ENCODE measurements at places on chromosomes 1 and 21.

DNA sequence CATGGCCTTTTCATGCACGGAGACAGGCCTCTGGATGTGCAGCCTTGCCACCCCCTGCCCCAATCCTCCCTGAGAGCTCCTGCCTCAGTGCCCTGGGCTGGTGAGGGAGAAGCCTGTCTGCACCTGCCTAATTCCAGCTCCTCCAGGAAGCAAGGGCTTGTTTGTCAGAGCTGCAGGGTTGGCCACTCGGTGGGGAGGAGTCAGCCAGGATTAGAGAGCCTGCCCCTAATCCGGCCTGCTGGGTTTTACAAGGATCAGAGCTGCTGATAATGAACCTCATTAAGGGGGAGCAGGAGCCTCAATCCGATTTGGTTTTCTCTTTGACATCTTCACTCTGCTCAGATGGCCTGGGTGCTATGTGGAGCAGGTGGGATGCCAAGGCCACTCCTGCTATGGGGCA is 31.9 kb upstream of the LHX4 start:
- DNase-seq: no peak

- no peak for DNase-seq
Observed at GRCh38 chr1:16207318-16208269, 4.9 kb downstream of the ARHGEF19 start.

GRCh38 chr1:41404308-41404761 is 43.1 kb downstream of the FOXO6 start:
- no peak for DNase-seq

DNA sequence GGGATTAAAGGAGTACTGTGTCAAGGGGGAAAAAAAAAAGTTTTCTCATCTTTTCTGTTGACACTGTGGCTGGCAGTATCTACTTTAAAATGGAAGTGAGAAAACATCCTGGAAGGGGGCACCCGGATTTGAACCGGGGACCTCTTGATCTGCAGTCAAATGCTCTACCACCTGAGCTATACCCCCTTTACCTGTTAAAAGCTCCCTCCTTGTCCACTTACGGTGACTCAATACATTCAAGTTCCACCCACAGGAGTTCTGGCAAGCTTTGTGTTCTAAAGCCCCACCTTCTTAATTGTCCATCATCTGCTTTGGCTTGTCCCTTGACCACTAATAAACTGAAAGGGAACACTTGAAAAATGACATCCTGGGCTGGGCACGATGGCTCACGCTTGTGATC is 68.2 kb downstream of the FNBP1L start:
- no peak for DNase-seq

DNA sequence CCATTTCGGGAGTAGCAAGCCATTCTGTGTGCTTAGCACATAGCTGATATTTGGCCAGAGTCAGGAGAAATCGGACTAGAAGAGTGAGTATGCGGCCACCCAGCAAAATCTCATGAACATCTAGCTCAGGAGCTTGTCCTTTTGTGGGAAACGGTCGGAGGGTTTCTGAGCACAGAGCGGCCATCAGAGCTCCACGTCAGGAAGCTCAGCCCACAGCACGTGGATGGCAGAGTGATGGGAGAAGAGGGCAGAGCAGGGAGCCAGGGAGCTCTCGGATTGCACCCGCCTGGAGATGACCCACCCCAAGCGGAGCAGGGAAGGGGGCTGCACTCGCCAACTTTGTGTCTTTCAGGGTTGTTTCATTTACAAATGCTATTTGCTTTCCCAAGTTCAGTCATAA is 13.9 kb downstream of the RCAN3 start:
- no peak for DNase-seq

GRCh38 chr1:118249641-118250040 is 64.6 kb upstream of the SPAG17 start:
- DNase-seq: no peak

- no peak for DNase-seq
Observed at GRCh38 chr1:166113630-166114029, 53.2 kb downstream of the FAM78B start.

GRCh38 chr1:24921938-24922662 is 8.0 kb downstream of the RUNX3 start:
- peak; percentile 71 for DNase-seq

DNA sequence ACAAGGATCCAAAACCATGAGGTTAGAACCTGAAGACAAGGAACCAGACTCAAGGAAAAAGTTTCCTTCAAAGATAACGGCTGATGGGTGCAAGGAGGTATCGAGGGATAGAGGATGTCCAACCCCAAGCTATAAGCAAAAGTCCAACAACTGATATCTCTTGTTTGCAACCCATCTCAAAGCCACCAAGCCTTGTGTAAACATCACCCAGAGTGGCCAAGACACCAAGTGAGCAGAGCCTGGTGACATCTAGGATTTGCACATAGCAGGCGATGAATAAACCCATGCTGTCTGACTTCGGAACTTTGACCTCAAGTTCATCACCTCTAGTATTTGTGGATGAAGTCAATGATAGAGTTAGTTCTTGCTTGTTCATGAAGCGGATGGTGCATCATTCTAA is 180.7 kb downstream of the ETS2 start:
- DNase-seq: no peak

- no peak for DNase-seq
Observed at GRCh38 chr1:58786927-58787245, 3.0 kb upstream of the JUN start.

DNA sequence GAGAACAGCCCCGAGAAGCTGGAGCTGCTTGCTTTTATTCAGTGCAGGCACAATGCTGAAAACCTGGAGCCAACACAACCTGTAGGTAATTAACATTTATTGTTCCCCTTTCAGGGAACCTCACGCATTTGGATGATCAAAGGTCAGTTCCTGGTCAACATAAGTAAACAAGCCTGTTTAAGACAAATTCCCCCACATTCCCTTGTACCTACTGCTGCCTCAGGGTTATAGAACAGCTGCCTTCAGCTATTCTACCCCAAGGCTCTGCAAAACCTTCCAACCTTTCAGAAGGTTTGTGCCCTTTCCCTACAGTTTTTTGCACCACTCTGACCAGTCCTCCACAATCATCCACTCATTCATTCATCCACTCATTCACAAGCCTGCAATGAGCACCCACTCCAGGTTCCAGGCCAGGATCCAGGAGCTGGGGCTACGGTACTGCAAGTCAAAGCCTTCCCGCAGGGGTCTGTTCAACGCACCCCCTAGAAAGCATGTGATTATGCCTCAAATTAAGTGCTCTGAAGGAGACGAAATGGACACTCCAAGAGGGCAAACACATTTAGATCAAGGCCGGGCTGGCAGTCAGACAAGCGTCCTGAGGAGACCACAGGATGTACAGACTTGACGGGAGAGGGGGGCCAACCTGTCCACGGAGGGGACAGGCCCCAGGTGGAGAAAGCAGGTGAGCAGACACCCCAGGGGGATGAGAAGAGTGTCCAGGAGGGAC is 683.9 kb downstream of the MATN1 start:
- no peak for DNase-seq

- no peak for DNase-seq
Observed at GRCh38 chr1:53512807-53513755, 53.9 kb downstream of the DMRTB1 start.

- no peak for DNase-seq
Observed at GRCh38 chr1:1869469-1869868, 21.4 kb downstream of the GNB1 start.

- no peak for DNase-seq
Observed at GRCh38 chr21:25959799-25960198, 210.8 kb downstream of the APP start.

DNA sequence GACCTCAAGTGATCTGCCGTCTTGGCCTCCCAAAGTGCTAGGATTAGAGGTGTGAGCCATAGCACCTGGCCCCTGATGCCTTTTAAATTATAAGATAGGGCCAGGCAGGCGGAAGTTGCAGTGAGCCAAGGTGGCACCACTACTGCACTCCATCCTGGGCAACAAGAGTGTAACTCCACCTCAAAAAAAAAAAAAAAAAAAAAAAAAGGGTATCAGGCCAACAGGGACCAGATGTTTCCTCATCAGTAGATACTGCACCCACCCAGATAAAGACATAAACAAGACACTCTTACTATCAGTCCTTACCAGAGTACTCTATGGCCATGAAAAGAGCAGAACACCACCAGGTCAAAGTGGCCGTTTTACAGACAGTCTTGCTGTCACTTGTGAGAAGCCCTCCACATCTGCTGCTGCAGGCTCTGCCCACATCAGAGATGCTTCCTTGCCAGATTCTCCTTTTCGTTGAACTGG is 3.3 kb downstream of the C21orf58 start:
- no peak for DNase-seq

DNA sequence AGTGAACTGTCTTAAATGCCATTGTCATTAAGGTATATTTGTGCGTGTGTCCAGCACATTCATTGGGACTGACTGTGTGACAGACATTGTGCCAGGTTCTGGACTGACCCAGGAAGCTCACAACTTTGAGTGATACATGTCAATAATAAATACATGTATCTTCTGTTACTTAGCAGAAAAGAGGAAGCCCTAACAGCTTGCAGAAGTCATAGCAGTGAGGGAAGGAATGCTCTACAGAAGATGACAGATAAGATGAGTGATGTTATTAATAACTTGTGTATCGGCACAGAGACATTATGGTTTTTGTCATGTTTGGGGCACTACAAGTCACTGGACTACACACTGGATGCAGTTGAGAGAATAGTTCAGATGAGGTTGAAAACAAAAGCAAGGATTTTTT is 1.2 kb upstream of the SRSF11 start:
- no peak for DNase-seq

DNA sequence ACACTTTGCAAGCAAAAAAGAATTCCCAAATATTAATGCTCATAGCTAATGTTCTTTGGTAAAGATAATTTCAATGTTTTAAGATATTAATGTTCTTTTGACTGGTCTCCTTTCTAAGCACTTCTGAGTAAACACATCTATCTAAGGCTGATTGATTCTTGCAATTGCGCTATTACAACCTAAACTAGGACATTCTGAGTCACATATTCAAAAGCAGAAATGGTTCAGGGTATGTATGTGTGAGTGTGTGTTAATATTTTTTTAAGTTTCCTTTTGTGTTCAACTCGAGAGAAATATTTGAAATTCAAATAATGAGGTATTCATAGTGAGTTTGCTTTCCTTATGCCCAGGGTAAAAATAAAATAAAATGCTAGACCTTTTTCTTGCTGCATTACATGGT is 203.6 kb upstream of the GRIK3 start:
- DNase-seq: no peak

GRCh38 chr1:14571810-14572767 is 26.4 kb upstream of the KAZN start:
- no peak for DNase-seq

DNA sequence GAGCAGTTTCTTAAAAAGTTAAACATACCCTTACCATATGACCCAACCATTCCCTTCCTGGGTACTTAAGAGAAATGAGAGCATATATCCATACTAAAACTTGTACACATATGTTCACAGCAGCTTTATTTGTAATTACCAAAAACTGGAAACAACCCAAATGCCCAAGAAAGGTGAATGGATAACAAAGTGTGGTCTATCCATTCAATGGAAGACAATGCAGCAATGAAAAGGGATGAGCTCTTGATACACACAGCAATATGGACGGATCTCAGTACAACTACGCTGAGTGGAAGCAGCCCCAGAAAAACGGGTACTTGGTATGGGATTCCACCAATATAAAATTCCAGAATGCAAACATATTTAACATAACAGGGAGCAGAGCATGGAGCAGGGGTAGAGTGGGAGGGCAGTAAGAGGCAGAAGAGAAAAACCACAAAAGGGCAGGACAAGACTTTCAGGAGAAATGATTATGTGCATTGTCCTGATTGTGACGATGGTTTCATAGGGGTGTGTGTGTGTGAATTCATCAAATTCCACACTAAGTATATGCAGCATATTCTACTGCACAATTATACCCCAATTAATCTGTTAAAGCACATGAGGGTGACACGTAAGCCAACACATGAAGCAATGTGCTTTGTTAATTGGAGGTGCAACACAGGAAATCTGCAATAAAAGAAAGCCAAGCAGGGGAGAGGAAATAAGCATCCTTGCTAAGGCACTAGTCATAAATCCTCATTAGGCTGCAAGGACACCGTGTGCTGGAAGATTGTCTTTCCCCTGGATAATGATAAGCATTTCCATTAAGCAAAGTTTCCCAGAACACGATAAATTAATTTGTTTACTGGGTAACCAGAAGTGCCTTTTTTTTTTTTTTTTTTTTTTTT is 113.1 kb upstream of the KRTAP19-8 start:
- DNase-seq: no peak

DNA sequence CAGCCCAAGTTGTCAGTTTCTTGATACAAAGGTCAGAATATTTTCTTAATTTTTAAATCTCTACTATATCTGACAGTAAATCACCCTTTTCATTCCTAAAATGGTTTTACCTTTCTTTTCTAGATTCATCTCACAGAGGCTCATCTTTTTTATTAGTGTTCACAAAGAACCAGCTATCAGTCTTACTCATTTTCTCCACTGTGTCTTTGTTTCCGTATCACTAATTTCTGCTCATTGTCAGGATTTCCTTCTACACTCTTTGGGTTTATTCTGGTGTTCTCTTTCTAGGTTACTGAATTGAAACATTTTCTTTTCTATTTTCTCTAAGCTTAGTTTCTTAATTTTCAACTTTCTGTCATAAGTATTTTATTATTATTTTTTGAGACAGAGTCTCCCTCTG is 8.7 kb downstream of the AGPAT3 start:
- no peak for DNase-seq

- DNase-seq: no peak
Observed at GRCh38 chr1:238346340-238346739, 455.6 kb upstream of the ZP4 start.

GRCh38 chr1:67165468-67166041 is 699 bp upstream of the IL23R start:
- no peak for DNase-seq

GRCh38 chr1:6102532-6102845 is 56.8 kb downstream of the KCNAB2 start:
- no peak for DNase-seq

DNA sequence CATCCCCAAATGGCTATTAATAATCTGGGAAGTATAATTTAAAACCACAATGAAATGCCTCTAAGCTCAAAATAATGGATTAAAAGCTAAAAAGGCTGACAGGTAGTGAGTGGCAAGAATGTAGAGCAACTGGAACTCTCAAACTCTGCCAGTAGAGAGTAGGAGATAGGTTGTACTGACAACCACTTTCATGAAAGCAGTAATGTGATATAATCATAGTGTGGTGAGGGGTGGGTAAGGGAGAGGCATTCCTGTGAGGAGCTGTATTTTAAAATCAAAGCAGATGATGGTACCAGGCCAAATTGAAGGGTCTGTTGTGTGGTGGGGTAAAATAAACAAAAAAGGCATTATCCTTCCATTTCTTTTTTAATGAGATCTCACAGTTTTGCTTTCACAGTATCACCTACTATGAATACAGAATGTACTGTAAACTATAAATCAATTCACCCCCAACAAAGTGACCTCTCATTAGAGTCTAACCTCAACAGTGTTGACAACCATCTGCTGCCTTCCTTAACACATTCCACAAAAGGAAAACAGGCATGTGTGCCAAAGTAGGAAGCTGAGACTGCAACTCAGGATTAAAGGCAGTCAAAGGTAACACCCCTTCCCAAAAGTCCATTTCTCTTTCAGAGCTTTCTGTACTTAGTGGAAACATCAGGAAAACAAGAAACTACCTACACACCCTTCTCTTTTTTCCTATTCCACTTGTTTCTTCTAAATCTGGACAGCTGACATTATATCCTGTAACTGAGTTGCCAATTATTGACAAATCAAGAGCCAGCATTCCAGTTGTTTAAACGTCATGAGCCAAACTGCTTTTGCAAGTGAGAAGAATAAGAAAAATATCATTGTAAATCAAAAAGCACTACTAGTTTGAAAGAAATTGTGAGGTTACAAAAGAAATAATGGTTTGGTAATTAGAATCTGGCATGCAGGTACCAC is 130.8 kb downstream of the FAF1 start:
- DNase-seq: no peak

GRCh38 chr1:40435471-40435870 is 14.8 kb upstream of the ZFP69B start:
- no peak for DNase-seq

GRCh38 chr1:88014131-88014530 is 669.9 kb upstream of the PKN2 start:
- no peak for DNase-seq
